ENCODE measurements at places on chromosomes 4 and X.

- DNase-seq = no peak
Observed at GRCh38 chr4:188400451-188400850, 261.2 kb downstream of the TRIML1 start.

GRCh38 chrX:11589641-11590040, 76.1 kb downstream of the ARHGAP6 start:
- no peak for DNase-seq

DNA sequence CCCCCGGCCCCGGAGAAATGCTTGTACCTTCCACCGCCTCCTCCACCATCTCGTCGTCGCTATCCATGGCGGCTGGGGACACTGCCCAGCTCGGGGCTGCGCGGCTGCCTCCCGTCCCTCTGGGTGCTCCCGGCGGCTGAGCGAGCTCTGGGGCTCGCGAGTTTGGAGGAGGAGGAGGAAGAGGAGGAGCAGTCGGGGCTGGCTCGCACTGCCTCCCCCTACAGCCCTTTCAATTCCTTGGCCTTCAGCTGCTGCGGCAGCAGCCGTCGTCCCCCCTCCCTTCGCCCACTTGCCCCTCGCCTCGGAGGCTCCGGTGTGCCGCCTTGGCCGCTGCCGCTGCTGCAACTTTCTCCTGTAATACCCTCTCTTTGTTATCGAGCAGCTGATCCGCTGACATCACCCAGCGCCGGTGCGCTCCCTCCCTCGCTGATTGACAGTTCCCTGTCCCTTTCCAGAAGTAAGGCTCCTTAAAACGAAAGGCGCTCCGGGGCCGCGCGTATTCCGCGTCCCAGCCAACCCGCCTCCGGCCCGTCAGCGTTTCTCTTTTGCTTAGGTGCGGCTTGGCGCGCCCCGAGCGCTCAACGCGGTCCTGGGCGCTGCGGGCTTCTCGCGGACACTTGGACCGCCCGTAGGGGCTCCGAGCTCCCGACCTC, at the start of gene SETD7:
Gene SETD7 (minus strand): TSS at position 149 of the 653 bp plus-strand sequence. CDS start 82 bp downstream, at position 67.
- DNase-seq = peak; percentile 51

DNA sequence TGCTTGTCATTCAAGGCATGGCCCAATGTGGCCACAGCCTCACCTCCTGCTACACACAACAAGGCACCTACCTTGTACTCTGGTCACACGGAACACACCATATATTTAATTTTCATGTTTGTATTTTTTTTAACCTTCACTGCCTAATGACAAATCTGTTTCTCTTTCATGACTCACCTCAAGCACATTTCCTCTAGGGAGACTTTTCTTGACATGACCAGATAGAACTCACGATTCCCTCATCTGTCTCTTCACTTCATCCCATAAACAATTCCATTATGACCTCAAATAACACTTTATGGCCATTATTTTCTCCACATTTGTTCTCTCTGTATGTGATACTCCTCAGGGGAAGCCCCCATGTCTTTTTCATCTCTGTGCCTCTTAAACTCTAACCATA, 11.1 kb downstream of the DRP2 start:
- no peak for DNase-seq

DNA sequence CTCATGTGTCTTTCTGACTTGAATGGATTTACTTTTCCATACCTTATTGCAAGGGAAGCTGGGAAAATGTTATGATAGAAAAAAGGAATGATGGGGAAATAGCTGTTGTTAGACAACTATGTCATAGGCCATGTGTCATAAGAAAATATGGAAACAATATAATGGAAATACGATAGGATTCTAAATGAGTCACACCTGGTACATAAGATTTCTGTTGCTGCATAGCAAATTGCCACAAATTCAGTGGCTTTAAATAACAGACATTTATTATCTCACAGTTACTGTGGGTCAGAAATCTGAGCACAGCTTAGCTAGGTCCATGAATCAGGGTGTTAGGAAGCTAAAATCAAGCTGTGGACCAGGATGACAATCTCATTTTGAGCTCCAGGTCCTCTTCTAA, 44.6 kb upstream of the ANKRD50 start:
- no peak for DNase-seq

- no peak for DNase-seq
Observed at GRCh38 chr4:189785257-189785656, 155.4 kb upstream of the FRG1 start.
